ENCODE measurements at places on chromosomes 6 and 20.
A peak's percentile ranks its signal among the peaks of the same experiment; 100 is the strongest.

GRCh38 chr6:46486181-46486580, 5.1 kb downstream of the RCAN2 start:
- no peak for DNase-seq

- DNase-seq = no peak
Measured at GRCh38 chr6:71502168-71502567, 213.6 kb downstream of the OGFRL1 start.

DNA sequence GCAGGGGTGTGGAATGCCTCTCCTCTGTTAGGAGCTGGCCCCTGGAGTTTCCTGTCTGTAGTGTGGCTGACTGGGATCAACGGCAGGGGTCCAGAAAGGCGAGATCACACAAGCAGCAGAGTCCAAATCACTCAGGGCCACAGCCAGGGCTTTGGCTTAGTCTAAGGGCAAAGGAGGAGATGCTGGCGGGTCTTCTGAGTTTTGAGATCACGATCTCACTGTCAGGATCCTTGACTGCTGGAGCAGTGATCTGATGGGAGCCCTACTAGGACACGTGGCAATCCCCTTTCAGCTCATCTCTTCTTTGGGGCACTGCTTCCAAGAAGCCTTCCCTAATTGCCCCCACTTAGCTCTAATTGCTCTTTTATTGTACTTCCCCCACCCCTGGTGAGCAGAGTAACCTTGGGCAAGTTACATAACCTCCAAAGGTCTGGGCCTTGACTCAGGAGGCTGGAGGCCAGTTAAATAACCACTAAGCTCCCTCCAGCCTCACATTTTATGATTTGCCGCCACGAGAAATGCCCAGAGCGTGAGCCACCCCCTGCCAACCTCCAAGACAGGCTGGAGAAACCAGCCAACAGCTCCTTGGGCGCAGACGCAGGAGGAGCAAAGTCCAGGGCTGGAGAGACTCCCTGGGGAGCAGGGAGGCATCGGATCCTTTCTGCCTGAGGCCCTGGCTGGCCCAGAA, 12.0 kb downstream of the KCNK5 start:
- DNase-seq = no peak

DNA sequence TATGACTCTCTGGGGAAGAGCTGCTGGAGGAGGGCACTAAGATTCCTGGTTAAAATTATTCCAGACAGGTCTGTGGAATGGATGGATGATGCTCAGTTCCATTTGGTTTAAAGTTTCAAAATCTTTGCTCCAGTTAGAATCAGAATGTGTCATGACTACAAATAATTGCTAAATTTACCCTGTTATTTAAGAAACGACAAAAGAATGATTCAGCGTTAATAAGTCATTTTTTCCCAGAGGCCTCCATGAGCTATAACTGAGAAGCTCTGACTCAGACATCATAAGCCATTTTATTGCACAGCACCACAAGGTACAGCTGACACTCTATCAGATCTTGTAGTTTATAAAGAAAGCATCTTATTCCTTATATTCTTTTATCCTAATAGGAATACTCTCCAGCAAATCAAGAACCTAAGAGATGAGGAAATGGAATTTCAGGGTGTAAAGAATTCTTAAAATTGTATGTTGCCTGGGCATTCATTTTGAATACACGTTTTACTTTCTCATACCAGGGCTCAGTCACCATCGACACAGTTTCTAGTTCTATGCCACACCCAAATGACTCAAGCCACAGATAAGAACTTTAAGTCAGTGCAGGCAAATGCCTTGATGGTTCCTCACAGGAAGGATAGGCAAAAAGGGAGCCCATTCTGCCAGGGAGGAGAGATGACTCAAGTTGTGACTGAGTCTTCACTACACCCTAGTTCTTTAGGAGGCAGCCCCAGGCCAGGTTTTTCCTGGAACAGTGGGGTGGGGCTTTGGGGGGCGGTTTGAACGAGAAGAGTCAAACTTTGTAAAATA, 636.0 kb downstream of the MMUT start:
- DNase-seq = no peak

DNA sequence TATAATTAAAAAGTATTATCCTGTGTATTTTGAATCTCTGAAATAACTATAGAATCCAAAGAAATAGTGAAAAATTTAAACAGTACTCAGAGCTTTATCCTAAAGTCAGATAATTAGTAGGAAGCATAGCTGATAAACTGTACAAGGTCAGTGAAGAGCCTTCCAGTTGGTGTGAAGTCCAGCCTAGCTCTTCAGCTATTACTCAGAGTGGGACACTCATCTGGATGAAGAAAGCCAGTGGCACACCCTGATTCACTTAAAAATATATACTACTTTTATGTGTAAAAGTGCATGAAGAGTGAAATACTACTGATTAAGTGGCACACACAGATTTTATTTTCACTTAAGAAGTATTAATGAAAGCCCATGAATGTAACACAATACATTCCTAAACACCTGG, 3.1 kb downstream of the IFNGR1 start:
- no peak for DNase-seq

DNA sequence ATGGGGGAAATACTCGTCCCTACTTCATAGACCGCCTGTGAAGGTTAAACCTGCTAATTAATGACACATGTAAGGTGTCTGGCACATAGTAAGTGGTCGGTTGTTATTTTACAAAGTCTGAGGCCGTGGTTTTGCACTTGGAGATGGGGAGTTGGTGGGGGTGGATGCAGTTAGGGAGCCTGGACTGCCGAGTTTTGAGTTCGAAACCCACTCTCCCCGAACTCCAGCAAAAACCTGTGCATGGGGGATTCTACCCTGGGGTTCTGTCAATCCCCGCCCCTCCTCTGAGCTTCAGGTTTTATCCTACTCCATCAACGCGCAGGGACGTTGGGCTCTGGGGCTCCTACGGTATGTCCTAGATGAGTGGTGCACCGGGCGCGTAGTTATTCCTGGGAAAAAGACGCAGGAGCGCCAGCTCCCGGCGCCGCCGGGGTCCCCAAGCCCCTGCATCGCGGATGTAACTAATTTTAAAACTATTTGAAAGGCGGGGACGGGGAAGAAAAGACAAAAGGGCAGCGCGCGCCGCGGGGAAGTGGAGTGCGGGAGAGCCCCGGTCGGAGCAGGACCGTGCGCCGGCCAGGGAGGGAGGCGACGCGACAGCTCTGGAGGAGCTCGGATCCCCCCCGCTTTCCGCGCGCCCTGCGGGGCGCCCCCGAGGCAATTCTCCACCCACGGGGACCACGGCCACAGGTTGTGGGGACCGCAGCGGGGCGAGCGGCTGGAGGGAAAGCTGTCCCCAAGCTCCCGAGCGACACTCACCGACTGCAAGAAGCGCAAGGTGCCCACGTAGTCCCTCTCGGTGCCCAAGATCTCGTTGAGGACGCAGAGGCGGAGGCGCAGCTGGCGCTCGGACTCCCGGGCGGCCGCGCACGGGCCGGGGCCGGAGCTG, 672 bp downstream of the PREX1 start:
- peak; percentile 21 for DNase-seq

- DNase-seq = no peak
Measured at GRCh38 chr20:16553101-16553500, 20.1 kb downstream of the KIF16B start.

DNA sequence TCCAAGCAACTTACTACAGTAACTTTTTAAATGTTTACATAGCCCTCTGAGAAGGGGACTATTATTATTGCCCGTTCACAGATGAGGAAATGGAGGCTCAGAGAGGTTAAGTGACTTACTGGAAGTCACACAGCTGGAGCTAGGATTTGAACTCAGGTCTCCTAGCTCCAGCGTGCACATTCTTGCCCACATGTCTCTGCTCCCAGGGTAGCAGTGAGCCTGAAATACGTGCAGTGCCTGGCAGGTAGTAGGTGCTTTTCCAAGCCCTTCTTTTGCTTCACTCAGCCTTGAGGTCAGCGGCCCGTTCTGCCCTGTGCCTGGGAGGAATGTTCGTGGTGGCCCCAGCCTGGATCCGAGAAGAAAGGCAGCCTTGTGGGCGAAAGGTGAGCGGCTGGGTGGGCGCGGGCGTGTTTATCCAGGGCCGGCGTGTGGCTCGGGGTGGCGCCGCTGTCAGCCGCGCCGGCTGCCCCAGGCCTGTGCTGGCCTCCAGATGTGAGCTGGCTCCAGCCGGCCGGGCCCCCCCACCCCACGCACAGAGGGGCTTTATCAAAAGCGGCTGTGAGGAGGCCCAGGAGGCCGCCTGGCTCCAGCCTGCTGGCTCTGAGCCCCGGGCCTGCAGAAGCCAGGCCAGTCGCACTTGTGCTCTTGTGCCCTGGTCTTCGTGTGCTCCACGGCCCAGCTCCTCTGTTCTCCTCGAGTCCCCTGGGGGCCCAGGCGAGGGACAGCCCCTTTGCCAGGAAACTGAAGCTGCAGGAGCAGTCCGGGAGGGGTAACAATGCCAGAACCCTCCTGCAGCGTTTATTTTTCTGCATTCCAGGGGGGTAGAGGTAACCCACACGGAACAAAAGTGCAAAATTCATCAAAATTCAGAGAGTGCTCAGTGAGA, 58.1 kb downstream of the UBE2V1 start:
- no peak for DNase-seq

DNA sequence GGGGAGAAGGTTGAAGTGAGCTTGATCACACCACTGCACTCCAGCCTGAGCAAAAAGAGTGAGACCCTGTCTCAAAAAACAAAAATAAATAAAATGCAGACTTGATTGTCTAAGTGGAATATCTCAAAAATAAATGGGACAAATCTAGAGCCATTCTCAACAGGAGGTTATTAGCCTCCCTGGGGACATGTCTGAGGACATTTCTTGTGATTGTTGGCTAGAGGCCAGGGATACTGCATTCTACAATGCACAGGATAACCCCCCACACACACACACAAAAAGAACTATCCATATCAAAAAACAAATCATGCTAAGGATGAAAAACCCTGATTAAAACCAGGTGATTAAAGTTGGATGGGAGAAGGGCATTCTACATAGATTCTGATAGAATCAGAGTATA, 37.5 kb downstream of the FAM217A start:
- DNase-seq = no peak

DNA sequence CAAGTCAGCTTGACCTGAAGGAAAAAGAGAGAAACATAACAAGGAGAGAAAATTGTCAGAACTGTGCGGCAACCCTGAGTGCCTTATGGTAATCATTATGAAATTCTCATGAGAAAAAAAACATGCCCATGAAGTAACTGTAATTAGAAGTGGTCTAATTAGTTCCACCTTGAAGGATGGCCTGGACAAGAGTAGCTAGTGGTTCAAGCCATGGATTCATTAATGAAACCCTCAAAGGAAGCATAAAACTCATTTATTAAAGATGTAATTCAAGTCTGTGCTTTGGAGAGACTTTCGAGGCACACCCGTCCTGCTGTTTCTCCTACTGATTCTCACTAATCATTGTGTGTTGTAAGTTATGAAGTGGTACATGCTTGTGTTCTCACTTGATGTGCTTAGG, 160.2 kb downstream of the PHF3 start:
- no peak for DNase-seq

- no peak for DNase-seq
Measured at GRCh38 chr20:51366155-51366886, 176.2 kb downstream of the NFATC2 start.

- DNase-seq = no peak
Measured at GRCh38 chr6:25342802-25343201, 63.6 kb downstream of the CARMIL1 start.

DNA sequence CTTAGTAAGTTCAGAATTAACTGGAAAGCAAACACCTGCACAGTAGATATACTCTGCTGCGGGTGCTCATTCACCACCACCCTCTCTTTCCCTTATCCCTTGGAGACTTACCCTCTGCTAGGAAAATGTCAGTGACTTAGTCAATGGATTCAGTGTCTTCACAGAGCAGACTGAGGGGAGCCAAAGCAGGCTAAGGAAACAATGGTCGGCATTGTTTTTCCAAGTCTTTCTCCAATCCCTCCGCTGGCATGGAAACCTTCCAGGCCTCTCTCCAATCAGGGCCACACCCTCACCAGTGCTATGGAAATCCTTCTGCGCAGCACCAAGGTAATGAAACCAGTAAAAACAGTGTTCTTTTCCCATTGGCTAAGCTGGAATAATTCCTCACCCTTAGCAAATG, 531.2 kb downstream of the TFAP2B start:
- no peak for DNase-seq

GRCh38 chr6:20931093-20931492, 396.8 kb downstream of the CDKAL1 start:
- DNase-seq = no peak

- no peak for DNase-seq
Measured at GRCh38 chr6:21587961-21588480, 5.5 kb upstream of the SOX4 start.

GRCh38 chr20:50788045-50788991, 6.5 kb upstream of the BCAS4 start:
- no peak for DNase-seq

- DNase-seq = no peak
Measured at GRCh38 chr20:63051911-63052310, 45.1 kb upstream of the BHLHE23 start.

GRCh38 chr20:40880063-40880728, 148.4 kb upstream of the TOP1 start:
- DNase-seq = no peak

DNA sequence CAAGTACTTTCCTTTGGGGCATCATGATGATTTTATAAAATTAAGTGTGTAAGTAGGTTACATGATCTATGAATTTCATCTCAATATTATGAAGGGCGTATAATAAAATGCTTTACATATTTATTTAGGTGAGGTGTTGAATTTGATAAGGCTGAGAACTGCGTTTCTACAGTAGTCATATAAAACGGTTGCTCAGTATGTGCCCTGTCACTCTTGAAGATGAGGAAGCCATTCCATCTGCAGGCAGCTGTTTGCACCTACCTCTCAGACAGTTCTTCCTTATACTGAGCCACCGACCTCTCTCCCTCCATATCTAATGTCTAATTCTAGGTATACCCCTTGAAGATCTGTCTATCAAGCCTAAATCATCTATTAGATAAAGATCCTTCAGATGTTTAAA, 16.1 kb downstream of the NCOA7 start:
- DNase-seq = no peak

GRCh38 chr20:41249411-41250281, 67.9 kb downstream of the ZHX3 start:
- DNase-seq = no peak

- no peak for DNase-seq
Measured at GRCh38 chr6:117534974-117535373, 52.5 kb downstream of the DCBLD1 start.

DNA sequence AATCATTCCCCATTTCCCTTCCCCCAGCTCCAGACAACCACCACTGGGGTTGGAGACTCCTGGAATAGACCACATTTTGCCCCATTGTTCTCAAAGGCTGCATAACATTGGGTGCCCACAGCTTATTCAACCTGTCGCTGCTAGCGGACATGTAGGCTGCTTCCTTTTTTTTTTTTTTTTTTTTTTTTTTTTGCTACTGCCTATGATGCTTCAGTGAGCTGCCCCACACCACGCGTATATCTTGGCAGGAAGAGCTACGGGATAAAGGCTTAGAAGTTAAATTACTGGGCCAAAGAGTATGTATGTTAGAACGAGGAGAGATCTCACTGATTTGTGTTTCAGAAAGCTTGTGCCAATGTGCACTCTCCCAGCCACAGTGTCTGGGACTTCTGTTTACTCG, 7.0 kb downstream of the LBP start:
- no peak for DNase-seq

DNA sequence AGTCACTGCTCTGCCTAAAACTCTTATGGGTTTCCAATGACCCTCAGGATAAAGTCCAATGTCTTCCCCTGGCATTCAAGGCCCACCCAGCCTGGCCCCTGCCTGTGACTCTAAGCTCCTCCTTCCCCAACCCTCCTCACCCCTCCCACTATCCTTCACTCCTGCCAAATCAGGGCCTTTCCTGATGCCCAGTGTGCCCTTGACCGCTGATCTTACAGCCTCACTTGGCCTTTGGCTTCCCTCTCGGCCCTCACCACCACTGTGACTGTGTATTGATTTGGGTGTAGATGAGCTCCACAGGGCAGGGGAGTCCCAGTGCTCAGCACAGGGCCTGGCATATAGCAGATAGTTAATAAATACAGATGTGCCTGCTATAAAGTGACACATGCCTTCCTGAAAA, 115.7 kb downstream of the TOX2 start:
- no peak for DNase-seq

All from activated T-cell treated with anti-CD3 and anti-CD28 coated beads for 48 hours (primary cell).